Activated naive CD4-positive, alpha-beta T cell treated with anti-CD3 and anti-CD28 coated beads, Interleukin-2, amount 50 U/mL, for 16 hours (primary cell): ENCODE measurements at places on chromosomes 2 and 18.

- DNase-seq = no peak
Measured at GRCh38 chr2:75480971-75481836, 79.5 kb downstream of the EVA1A start.

- DNase-seq = no peak
Measured at GRCh38 chr2:181658444-181658843, 1.5 kb upstream of the CERKL start.

DNA sequence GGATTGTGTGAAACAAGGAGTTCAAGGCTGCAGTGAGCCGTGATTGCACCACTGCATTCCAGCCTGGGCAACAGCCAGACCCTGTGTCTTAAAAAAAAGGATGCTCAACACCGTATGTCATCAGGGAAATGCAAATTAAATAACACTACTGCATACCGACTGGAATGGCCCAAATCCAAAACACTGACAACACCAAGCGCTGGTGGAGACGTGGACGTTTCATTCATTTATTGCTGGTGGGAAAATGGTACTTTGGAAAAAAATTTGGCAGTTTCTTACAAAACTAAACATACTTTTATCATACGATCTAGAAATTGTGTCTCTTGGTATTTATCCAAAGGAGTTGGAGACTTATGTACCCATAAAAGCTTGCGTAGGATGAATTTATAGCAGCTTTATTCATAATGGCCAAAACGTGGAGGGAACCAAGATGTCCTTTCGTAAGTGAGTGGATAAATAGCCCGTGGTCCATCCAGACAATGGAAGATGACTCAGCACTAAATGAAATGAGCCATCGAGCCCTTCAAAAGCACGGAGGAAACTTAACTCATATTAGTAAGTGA, 24.2 kb downstream of the NEU4 start:
- no peak for DNase-seq

GRCh38 chr2:177281400-177282180, 17.1 kb upstream of the NFE2L2 start:
- DNase-seq = no peak

DNA sequence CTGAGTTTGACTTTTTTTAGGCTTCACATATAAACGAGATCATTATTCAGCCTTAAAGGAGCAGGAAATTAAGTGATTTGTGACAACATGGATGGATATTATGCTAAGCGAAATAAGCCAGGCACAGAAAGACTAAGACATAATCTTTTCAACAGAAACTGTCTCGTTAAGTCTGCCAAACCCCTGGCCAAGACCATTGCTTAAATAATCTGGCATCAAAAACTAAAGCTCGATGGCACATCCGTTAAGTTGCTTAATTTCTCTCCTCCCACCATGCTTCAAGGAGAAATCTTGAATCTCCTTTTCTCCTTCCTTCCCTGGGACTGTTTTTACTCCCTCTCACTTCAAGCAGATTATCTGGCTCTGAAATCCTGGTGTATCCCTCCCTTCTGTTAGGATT, 140.3 kb downstream of the GALNT14 start:
- DNase-seq = no peak

GRCh38 chr2:146228466-146229058, 1616.3 kb upstream of the ACVR2A start:
- DNase-seq = no peak

DNA sequence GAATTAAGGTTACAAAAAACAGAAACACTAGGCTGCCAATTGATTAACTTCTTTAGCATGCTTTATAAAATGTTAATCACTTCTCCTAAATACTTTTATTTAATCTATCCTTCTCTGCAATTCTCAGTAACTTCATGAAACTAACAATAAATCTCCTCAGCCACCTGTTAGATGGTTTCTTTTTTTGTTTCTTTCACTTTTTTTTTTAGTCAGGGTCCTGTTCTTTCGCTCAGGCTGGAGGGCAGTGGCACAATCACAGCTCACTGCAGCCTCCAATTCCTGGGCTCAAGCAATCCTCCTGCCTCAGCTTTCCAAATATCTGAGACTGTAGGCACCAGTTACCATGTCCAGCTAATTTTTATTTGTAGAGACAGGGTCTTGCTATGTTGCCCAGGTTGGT, 213.4 kb upstream of the STK17B start:
- DNase-seq = no peak

DNA sequence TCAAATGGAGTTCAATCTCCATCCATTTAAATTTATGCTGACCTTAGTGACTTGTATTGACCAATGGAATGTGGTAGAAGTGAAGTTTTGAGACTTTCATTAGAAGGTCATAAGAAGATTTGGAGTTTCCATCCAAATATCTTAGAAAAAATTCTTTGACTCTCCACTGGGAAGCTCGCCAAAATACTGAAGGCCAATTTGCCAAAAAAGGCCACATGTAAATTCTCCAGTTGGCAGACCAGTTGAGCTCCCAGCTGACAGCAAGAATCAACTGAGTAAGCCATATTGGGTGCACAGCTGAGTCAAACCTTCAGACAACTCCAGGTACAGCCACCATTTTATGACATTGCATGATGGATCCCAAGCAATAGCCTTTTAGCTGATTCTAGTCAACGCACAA, 228.3 kb upstream of the SETBP1 start:
- DNase-seq = no peak

DNA sequence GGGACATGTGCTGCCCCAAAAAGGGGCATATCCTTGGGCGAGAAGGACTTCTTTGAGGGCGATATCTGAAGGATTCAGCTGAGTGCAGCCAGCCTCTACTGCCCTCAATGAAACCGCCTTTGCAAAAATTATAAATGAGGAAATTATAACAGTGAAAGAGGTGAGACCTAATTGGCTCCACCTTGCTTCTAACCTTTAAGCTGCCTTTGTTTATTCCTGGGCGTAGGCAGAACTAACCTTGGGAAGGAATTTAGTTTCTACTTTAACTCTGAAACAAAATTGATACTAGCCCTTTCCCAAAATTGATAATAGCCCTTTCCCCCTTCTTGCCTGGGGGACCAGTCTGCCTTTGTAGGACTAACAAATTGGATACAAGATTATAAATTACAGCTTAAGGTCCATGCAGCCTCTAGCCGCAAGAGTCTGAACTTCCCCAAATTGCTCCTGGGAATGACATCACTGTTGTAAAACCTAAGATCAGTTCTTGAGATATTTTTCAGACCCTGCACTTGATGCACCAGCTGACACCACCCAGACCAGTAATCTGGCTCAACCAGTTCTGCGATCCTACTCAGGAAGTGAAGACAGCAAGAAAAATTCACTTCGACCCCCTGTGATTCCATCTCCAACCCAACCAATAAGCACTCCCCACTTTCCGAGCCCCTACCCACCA, 36.0 kb upstream of the ASAP2 start:
- no peak for DNase-seq

- no peak for DNase-seq
Measured at GRCh38 chr2:179304424-179304823, 39.8 kb upstream of the SESTD1 start.

GRCh38 chr18:39057423-39058064, 1491.9 kb upstream of the CELF4 start:
- no peak for DNase-seq

DNA sequence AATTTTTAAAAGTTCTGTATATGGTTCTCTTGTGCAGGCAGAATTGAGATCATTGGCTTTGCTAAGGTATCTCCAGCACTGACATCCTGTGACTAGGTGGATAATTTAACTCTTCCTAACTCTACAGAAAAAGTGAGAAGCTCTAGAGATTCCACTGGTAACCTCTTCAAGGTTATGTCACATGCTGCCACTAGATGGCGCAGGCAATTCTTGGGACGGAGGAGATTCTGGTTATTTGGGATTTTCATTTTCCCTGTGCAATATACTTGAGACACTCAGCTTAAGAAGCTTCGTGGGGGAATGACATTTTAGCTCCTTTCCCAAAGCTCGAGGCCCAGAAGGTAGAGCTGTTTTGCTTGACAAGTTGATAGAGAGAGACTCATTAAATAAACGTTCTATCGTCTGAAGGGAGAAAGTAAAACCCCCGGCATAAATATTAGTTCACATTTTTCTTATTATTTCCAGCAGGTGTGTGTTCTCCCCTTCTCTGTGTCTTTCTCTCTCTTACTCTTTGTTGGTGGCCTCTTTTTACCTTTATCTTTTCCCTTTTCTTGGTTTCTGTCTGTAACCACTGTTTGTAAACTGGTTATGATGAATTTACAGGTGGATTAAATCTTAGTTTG, 26.6 kb upstream of the LANCL1 start:
- DNase-seq = no peak

DNA sequence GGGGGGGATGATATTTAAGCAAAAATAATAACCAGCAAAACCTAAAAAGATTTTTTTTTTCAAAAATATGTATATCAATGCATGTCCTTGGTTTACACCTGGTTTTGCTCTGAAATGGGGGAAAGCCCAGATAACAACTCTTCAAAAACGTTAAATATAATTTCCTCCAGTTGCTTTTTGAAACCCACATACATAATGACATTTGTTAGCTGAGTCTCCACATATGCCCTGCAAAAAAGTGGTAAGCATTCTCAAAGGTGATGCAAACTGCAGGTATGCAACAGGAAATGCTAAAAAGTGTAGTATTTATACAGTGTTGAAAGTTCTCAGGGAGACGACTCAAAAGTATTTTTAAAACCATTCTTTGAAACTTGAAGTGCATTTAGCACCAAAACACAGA, 258.6 kb downstream of the ZEB2 start:
- no peak for DNase-seq

- no peak for DNase-seq
Measured at GRCh38 chr18:35939138-35939537, 33.3 kb upstream of the RMP24 start.

DNA sequence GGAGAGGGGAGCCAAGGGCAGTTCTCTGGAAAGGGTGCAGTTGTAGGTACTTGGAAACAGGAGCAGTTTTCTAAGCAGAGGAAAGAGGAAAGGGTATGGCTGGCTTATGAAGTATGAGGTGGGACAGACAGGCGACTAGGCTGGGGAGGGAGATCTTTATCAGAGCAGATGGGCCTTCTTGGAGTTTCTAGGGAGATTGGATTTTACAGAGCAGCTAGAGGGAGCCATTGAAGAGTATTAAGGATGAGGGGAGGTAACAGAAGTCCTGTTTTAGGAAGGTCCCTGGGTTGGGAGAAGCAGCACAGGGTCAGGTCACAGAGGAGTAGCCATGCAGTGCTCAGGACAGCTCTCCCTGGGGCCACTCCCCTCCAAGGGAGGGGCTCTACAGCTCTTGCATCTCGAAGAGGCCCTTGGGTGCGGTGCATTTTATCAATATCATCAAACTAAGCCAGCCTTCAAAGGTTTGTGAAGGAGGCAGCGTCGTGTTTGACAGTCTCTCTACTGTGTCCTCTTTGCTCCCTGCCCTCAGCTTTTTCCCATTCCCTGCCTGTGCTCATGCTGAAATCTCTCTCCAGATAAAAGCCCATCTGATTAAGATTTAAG, 154.3 kb downstream of the SETBP1 start:
- no peak for DNase-seq

- no peak for DNase-seq
Measured at GRCh38 chr18:10336749-10337350, 117.6 kb upstream of the APCDD1 start.

GRCh38 chr2:217553679-217554078, 449.1 kb downstream of the TNS1 start:
- DNase-seq = no peak

- DNase-seq = no peak
Measured at GRCh38 chr2:131966256-131966655, 195.5 kb downstream of the ANKRD30BL start.

- DNase-seq = no peak
Measured at GRCh38 chr2:130776550-130776949, 21.2 kb downstream of the AMER3 start.

GRCh38 chr2:228728961-228729360, 542.1 kb downstream of the PID1 start:
- no peak for DNase-seq

- no peak for DNase-seq
Measured at GRCh38 chr18:44857744-44858491, 177.2 kb downstream of the SETBP1 start.

DNA sequence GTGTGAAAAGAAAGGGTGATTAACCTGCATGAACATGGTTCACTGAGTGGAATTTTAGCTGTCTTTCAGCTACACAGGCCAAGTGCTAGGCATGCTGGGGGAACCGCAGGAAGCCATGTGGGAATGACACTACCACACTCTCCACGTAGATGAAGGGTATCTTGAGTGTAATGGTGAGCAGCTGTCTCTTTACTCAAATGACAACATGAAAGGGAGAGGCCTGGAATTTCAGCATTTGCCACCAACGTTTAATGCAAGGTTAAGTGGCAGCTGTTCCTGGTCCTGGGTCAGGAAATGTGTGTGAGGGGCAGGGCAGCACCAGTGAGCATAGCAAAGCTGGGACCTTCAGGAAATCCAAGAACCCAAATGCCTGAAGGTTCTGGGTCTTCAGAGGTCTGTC, 588.4 kb downstream of the SLC4A3 start:
- no peak for DNase-seq

GRCh38 chr2:155485141-155485842, 786.8 kb downstream of the KCNJ3 start:
- no peak for DNase-seq

- no peak for DNase-seq
Measured at GRCh38 chr2:54716375-54716774, 7.1 kb upstream of the EML6 start.

DNA sequence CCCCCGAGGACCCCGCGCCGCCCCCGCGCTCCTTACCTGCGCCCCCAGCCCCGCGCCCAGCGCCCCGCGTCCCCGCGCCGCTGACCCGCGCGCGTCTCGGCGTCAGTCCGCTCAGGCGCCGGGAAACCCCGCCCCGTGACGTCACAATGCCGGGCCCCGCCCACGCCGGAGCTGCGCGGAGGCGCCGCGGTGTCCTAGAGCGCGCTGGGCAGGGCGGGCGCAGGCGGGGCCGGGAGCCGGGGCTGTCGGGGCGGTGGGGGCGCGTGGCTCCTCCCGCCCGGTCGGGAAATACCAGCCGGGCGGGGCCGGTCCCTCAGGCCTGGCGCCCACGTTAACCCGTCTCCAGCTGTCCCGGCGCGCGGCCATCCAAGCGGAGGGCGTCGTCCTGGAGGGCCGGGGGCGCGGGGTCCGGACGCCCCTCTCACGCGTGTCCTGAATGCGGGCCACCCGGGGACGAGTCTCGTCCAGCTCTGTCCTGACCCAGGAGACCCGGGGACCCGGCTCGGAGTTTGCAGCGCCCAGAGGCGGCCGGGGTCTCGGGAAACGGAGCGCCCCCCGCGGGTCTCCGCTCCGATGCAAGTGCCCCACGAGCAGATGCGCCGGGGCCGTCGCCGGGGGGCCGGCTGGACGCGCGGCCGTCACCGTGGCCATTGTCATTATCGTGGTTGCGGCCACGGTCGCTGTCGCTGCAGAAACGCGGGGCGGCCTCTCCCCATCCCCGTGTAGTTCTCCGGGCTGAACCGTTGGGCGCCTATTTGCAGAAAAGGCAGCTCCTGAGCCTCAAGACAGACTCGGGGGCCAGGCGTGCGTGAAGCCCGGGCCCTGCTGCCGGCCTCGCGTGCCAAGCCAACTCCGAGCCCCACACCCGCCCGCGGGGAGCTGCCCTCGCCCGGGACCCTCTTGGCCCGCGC, at the start of gene SLC66A2:
SLC66A2 (minus strand) TSS at position 109 of the 911 bp plus-strand sequence. CDS start 727 bp downstream, outside the sequence.
- peak; percentile 95 for DNase-seq

GRCh38 chr2:150591496-150592285, 104.2 kb upstream of the RND3 start:
- DNase-seq = no peak

- no peak for DNase-seq
Measured at GRCh38 chr2:73877071-73877802, 15.6 kb upstream of the ACTG2 start.
